Stimulated activated CD4-positive, alpha-beta T cell treated with anti-CD3 and anti-CD28 coated beads, TNF-alpha, amount 100 ng/mL, for 4 hours (primary cell): ENCODE measurements at places on chromosomes 2 and 18.

- DNase-seq, result no peak
Measured at GRCh38 chr2:208147008-208147407, 1.1 kb upstream of the CRYGB start.

- DNase-seq, result peak; percentile 7
Measured at GRCh38 chr2:227884511-227884947, 13.1 kb downstream of the DAW1 start.

DNA sequence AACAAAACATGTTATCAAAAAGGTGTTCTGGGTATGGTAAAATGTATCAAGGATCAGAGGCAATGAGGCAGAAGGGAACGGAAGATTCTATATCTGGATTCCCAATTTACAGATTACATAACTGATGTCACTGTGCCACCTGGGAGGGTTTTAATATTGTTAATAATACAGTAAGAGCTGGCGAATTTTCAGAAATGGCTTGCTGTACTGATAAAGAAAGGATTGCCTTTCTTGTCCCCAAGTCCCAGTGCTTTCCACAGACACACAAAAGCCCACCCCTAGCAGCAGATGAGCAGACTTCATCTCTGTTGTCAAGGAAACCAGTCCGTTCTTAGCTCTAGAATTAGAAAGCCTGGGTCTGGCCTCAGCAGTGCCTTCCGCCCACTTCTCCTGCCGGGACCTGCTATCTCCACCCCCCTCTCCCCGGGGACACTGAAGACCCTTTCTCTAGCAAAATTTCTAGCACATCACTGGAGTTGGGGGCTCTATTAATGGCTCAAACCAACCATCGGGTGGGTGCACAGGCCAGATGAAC is 34.3 kb downstream of the ADD2 start:
- no peak for DNase-seq

DNA sequence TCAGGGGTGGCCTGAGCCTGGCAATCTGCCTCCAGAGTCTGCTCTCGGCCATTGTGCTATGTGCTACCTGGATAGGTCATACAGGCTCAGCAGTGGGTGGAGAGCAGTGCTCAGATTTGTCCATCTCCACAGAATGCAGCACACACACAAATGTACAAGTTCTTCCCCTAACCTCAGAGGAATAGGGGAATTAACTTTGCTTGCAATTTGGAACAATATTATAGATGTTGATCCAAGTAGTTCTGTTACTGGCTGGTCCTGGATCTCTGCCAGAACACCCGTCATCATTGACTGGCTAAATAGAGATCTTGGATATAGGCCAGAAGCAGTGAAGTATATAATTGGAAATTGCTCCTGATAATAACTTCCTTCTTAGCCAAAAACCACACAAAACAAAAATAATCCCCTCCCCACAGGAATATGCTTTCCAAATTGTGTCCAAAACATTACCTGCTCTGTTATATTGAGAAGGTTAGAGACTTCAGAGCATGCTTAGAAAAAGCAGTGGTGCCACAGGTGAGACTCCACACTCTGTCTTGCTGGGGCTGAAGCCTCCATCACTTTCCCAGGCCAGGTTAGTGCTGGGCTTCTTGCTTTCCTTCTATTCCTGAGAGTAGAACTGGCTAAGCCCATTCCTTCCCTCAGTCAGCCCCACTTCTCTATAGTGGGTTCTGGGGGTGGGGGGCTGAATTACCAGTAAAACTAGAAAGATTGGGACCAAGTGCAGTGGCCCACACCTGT is 38.8 kb downstream of the NCAPH start:
- no peak for DNase-seq

- no peak for DNase-seq
Measured at GRCh38 chr2:112848833-112849232, 12.3 kb upstream of the IL1B start.

DNA sequence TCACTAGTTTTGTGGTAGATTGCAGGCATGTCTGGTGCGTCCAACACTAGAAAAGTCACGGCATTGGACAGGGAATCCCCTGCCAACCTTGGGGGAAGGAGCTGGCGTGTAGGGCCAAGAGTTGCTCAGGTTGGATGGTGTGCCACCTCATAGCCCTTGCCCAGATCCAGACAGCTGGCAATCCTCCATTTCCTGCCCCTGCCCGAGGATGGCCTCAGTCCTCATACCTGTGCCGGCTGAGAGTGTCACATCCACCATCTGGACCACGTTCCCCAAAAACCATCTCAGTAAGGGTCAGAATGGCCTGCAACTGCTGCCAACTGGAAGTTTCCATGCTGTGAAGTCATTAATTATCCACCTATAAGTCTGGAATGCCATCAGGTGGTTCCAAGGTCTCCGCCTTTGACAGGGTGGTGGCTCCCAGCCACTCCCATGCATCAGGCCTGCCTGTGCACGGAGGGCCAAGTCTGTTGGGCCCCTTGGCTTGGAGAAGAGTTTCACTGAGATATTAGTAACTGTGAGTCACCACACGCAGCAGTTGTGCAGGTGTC is 55.0 kb downstream of the IMPA2 start:
- no peak for DNase-seq

DNA sequence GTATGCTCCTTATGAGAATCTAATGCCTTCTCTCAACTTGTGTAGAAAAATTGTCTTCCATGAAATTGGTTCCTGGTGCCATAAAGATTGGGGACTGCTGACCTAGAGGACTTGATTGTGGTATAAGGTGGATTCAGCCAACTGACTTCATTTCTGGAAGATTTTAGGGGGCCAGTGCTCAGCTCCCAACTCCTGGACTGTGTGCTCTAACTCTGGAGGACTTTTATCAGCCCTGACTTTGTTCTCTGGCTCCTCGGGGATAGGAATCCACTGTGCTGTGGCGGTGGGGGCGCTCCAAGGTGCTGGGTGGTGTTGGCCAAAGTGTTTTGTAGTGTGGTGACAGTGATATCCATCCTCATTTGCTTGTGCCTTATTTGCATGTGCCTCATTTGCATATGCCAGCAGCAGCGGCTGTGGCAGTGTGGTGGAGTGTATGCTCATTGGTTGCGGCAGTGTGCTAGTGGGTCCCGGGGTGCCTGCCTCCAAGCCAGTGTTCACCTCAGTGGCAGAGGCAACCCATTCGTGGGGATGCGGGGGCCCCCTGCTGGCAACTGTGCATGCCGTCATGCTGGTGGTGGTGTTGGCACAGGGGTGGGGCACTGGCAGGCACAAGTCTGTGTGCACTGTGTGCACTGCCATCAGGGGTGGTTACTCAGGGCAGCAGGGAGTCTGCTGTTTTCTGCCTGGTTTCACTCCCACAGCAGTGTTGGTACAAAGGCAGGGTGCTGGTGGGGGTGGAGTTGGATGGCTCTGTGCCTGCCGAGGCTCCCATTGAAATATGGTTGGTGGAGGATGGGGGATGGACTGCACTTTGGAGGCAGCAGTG is 19.6 kb downstream of the EHBP1 start:
- DNase-seq, result no peak

GRCh38 chr2:162090109-162090508 is 16.1 kb upstream of the DPP4 start:
- DNase-seq, result no peak

- DNase-seq, result no peak
Measured at GRCh38 chr18:67520351-67520921, 3.9 kb upstream of the DSEL start.

- no peak for DNase-seq
Measured at GRCh38 chr2:182822733-182823132, 43.7 kb downstream of the FRZB start.
